Activated naive CD4-positive, alpha-beta T cell treated with Interleukin-2 at 50 U/mL for 16 hours (primary cell): ENCODE measurements at places on chromosomes 11 and 22.

DNA sequence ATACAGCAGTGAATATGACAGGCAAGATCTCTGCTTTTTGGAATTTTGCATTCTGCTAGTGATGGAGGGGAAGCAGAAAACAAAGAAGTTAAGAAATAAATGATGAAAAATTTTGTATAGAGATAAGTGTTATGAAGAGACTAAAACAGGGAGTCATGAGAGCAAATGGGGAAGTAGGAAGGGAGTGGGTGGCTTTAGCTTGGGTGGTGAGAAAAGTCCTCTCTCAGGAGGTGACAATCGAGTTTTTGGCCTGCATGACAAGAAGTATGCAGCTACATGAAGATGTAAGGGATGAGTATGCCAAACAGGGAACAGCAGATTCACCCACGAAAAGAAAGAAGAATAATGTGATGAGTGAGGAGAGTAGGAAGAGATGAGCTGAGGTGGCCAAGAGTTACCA is 80.7 kb upstream of the MPPED2 start:
- DNase-seq, result no peak

DNA sequence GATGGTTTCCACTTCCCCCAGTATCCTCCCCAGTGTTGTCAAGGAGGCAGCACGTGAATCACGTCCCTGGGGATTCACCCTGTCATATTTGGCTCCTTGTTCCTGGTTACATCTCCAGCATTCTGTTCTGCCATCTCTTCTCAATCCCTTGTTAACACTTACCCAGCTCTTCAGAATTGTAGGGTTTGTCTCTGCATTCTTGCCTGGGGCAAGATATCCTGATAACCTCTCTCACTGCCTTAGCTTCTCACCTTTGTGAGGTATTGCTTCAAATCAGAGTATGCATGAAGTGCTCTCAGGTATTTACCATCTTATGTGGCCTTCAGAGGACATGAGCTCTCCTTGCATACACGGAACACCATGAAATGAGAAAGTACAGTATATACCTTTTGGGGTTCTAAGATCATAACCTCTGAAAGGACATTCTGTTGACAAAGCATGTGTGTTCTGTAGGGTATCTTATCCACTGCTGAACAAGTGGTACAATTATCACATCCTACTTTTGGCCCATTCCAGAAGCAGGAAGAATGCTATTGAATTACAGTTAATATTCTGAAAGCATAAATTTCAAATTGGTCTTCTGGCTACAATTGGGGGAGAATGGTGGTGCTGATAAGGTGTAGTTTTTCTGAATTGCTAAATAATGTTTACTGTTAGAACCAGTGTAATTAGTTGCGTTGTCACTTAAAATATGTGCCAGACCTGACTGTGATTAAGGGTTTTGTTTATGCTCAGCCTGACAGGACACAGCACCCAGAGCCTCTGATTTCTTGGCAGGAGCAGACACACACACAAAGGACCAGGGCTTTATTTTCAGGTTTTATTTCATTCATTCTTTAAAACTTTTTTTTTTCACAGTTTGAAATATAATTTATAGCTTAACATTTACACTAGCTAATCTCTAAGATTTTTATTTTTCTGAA is 32.7 kb downstream of the VSTM5 start:
- DNase-seq, result no peak

GRCh38 chr11:33734441-33735270 is 1.6 kb downstream of the CD59 start:
- DNase-seq, result no peak

DNA sequence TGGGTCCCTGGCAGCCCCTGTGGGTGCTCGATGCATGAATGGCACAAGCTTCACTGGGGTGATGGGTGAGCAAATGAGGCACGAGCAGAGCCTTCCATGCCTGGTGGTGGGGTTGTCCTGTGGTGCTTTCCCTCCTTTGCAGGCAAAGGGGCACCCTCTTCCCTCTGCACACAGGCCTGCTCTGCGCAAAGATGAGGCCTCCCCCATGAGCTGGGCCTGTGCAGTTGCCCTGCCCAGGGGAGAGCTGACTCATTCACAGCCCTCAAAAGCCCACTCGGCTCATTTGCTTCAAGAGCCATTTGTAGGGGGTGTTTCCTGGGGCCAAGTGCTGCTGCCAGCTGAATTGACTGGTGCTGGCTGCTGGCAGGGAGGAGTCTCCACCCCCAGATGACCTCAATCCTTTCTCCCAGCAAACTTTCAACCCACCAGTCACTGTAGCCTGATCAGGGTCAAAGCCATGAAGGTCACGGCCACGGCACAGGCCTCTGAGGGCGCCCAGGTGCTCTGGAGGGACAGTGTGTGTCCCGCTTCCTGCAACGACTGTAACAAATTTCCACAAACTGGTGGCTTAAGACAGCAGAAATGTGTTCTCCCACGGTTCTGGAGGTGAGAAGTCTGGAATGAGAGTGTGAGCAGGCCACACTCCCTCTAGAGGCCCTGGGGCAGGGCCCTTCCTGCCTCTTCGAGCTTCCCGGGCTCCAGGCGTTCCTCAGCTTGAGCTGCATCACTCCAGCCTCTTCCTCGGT is 48.8 kb upstream of the ANO1 start:
- no peak for DNase-seq

- no peak for DNase-seq
Measured at GRCh38 chr11:32817852-32818183, 11.9 kb upstream of the PRRG4 start.

DNA sequence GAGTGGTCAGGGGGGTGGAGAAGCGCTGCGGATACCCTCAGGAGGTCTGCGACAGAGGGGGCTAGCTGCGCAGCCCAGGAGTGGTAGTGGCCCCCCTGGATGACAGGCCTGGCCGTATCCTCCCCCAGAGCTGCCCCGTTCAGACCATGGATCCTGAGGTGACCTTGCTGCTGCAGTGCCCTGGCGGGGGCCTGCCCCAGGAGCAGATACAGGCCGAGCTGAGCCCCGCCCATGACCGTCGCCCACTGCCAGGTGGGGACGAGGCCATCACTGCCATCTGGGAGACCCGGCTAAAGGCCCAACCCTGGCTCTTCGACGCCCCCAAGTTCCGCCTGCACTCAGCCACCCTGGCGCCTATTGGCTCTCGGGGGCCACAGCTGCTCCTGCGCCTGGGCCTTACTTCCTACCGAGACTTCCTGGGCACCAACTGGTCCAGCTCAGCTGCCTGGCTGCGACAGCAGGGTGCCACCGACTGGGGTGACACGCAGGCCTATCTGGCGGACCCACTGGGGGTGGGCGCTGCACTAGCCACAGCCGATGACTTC is 505 bp downstream of the NUDT22 start:
- DNase-seq, result peak; percentile 64

DNA sequence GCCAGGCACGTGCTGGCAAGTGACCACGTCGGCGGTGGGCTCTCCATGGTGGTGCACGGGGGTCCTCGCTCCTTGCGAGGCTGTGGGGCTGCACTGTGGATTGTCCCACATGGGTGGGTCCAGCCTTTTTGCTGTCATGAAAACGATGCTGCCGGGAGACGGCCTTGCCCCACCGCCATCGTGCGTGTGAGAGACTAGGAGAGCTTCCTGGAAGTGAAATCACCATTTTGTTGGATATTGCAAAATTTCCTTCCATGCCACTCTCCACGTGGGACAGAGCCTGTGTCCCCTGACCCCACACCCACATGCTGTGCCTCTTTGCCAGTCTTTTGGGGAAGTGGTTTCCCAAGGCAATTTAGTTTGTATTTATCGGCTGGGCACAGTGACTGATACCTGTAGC is 18.2 kb upstream of the GRAMD4 start:
- DNase-seq, result no peak

DNA sequence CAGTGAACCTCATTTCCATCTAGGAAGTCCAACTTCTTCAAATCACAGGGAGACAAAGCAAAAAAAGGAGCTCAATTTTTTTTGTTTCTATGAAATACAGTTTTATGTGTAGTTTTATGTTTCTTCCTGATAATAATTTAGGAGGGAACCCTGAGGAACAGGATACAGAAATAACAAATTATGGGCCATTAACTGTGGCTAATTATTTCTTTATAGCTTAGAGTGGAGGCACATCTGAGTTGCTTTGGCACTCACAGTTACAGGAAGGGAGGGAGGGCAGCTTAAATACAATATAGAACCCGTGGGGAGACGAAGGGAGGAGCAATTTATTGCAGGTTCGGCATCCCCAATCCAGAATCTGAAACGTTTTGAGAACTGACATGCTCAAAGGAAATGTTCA is 37.1 kb upstream of the HORMAD2 start:
- no peak for DNase-seq

- peak; percentile 49 for DNase-seq
Measured at GRCh38 chr11:17528181-17528691, 16.0 kb downstream of the USH1C start.

- DNase-seq, result no peak
Measured at GRCh38 chr11:100681064-100681502, 6.0 kb upstream of the ARHGAP42 start.

DNA sequence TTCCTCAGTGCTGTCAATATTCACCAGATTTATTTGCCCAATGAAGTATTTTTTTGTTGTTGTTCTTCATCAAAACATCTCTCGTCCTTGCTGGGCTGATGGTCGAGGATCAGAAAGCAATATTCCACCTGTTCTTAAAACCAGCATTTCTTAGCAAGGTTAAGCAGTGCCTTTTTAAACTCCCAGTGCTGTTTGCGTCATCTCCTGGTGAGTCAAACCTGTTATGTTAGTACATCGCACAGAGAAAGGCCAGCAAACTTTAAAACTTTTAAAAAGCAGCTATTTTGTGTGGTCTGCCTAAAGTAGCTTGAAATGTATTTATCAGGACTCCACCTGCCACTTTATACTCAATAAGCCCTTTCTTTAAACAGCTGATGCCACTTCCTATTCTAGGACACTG is 802.0 kb downstream of the KCNA4 start:
- DNase-seq, result no peak
